ENCODE measurements at places on chromosomes 16 and 17.

DNA sequence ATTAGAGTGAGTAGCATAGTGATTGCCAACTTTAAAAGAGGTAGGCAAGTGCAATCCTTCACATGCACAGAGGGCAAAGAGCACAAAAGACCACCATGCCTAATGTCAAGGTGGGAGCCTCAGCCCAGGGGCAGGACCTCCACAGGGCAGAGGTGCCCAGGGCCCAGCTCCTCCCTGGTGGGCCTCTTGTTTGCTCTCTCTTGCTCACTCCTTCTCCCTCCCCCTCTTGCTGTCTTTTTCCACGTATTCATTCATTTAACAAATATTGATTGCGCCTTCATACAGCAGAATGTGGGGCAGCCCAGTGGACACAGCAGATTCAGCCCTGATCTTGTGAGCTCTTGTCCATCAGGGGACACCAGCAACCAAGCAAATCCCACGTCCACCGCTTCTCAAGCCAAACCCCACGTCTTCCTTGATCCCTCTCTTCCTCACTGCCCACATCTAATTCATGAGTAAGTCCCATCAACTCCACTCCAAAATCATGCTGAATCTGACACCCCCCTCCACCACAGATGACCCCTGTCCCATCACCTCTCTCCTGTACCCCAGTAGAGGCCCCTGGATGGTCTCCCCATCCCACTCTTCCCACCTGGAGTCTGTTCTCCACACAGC is 44.1 kb upstream of the RPL38 start:
- DNase-seq: no peak

GRCh38 chr16:35146031-35146710 is 1686.8 kb downstream of the TP53TG3F start:
- DNase-seq: no peak

DNA sequence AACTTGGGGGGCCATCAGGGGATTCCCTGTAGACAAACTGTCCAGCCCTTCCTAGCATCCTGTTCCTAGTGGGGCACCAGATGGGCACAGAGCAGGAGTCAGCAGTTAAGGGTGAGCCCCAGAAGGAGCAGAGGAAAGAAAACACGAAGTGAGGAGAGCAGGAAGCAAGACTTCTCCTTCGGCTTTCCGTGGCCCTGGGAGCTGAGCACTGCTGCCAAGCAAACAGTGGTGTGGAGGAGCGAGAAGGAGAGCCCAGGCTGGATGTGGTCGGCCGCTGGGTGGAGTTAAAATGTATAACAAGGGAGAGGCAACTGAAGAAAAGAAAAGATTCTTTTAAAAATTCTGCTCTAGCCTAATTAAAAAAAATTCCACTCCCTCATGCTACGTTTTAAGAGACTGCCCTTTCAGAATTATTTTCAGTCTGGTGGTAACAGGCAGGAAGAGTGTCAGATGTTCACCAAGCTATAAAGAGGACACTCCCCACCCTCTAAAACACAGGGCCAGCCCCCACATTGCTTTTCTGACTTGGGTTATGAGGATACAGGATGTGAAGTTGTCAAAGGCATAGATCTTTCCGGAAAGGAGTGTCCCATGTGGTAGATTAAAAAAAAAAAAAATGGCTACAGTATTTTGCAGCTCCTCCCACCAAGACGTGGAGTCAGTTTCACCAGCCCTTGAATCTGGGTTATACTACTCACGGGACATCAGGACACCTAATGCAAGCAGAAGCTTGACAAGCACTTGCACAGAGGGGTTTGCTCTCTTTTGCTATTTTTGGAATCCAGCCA is 74.9 kb upstream of the ZFHX3 start:
- DNase-seq: no peak

DNA sequence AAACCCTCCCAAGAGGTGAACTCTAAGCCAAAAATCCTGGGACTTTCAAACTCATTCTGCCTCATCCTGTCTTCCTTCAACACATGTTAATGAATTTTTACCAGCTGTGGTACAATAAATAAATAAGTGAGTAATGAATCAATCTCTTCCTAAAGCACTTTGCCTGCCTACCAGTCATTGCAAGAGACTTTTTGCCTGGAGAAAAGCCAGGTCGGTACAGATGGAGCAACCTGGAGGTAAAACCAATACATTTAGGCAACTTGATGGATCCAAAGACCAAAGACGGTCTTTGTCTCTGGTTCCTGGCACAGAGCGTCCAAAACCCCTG is 324.2 kb downstream of the PMP22 start:
- DNase-seq: no peak

DNA sequence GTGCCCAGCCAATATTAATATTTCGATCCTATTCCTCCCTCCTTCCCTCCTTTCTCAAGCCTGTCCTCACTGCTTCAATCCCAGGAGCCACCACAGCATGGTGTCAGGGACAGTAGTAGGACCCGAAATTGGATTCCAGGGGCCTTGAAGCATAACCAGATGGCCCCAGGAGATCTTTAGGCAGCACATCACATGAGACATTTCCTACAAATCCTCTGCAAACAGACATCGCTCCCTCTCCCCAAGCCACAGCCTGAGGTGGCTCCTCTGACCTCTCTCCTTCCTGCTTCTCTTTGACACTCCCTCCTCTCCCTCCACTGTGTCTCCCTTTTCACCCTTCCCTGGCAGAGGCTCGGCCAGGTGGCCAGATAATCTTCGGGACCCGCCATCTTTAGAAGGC is 76.6 kb downstream of the BMERB1 start:
- no peak for DNase-seq

DNA sequence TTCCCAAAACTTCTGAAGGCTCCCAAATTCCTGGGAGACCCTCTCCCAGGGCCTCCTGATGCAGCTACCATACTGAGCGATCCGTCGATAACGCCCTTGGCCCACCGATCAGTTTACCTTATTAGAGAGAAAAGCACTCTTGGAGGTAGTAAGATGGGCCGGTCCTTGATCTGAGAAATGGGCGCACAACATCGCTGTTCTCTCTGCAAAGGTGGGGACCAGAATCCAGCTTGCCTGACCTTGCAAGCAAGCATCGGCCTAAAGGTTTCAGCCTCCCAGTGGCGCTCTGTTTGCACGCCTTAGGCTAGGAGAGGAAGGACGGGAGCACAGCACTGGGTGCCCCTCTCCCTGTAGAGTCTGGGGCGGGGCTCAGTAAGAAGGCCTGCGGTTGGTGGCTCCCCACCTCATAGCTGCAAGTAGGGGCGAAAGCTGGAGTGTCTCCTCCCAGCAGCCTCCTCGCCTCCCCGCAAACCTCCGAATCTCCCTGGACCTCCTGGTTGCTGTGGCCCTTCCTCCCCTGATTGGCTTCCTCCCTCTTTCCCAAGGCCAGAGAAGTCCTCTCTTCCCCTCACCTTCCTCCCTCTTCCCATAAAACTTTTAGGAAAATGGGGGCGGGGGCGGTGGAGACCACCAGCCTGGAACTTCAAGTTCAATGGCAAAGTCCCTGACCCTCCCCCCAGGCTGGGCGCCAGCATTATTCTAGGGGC is at the start of gene PRAC1:
Gene PRAC1, minus strand, starts transcription at position 318 of the 707 bp plus-strand sequence. Its CDS starts 126 bp downstream, at position 192.
- DNase-seq: no peak

- no peak for DNase-seq
These were observed 17.3 kb upstream of the MYO1D start for GRCh38 chr17:32894245-32894644.

DNA sequence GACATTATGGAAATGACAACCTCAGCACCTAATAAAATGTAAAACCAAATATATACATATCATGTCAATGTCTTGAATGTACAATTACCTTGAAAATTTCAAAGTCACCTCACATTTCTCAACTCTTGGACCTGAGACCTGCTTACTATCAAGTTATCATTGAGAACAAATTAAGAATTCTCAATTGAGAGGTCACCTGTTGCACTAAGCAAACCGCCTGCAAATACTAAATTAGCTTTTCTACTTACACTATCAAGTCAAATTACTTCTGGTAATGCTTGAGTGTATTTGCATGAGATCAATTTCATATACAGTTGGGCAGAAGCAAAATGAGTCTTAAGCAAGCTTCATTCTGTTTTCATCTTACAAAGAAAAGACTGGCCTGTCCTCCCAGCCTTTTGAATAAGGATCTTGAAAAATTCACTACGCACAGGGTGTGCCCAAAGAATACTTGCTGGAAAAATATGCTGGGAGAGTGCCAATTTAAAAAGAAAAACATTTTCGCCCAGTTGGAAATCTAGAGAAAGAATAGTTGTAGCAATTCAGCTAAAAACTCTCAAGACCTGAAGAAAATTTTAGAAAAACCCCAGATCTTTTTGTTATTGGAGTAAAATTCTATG is 35.7 kb downstream of the KANSL1 start:
- DNase-seq: no peak

- DNase-seq: no peak
These were observed 3.9 kb upstream of the FSCN2 start for GRCh38 chr17:81524039-81524864.

- DNase-seq: no peak
These were observed 463.6 kb downstream of the MAF start for GRCh38 chr16:79136955-79137354.

DNA sequence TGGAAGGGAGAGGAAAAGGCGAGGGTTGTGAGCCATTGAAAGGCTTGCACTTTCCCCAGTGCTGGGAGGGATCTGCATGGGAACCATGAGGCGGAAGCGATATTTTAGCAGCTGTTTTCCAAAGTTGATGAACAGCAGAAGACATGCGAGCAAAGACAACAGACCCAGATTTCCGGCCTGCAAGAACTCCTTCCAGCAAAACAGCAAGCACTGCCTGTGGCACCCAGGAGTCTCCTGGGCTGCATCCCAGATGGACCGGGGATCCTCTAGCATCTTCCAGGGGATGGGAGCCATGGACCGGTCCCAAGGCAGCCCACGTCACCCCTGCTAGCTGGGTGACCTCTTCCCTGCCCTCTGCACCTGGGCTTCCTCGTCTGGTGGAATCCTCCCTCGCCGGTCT is 162.8 kb downstream of the IRF8 start:
- no peak for DNase-seq

- DNase-seq: no peak
These were observed 142.4 kb downstream of the TOX3 start for GRCh38 chr16:52404546-52404945.

GRCh38 chr16:57446531-57447185 is 527 bp downstream of the CIAPIN1 start:
- no peak for DNase-seq

- no peak for DNase-seq
These were observed 20.1 kb downstream of the RAB40B start for GRCh38 chr17:82678265-82678891.

DNA sequence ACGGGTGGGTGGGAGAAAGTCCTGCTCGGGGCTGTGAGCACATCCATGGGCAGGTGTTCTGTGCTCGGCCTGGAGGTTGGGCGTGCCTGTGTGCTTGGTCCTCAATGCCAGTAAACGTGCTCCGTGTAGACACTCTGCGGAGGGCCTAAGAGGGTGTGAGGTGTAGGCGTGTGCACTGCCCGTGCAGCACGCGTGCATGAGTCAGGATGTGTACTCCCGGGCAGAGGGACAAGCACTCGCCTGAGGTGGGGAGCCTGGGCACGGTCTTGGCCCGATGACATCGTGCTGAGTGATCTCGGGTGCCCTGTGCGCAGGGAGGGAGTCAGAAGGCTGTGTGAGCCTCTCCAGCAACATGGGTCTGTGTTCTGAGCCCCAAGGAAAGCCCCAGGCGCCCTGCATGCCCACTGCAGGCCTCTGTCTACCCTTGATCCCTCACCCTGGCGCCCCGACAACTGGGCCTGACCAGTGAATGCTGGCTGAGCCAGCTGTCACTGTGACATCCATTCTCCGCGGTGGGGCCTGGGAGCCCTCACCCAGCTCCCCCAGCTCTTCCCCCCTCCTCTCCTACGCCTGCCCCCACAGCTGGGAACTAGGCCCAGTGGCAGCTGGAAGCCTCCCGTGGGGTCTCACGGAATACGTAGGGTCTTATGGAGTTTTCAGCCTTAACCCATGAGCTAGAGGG is 23.5 kb upstream of the NXPH3 start:
- no peak for DNase-seq

- no peak for DNase-seq
These were observed 93.0 kb upstream of the NETO2 start for GRCh38 chr16:47236716-47237115.

DNA sequence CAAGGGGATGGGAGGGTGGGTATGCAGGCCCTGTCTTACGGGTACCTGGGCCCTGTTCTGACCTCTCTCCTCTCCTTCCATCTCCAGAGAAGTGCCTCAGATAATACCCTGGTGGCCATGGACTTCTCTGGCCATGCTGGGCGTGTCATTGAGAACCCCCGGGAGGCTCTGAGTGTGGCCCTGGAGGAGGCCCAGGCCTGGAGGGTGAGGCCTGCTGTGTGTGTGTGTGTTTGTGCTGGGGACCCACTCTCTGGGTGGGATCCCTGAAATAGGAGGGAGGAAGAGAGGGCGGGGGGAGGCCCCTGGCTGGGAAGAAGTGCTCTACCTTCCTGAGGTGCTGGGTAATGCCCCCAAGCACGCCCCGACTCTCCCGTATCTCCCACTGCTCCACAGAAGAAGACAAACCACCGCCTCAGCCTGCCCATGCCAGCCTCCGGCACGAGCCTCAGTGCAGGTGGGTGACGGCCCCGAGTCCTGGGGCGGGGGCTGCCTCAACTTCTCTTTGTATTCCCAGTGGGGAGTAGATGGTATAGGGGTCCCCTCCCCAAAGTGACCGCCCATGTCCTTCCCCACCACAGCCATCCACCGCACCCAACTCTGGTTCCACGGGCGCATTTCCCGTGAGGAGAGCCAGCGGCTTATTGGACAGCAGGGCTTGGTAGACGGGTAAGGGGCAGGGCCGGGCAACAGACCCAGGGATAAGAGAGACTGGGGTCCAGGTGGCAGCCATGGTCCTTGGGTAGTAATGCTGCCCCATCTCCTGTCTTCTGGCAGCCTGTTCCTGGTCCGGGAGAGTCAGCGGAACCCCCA is 7.8 kb downstream of the GRB7 start:
- no peak for DNase-seq

- no peak for DNase-seq
These were observed 160.6 kb downstream of the TANC2 start for GRCh38 chr17:63126607-63127006.

GRCh38 chr16:21226749-21227148 is 6.8 kb upstream of the ANKS4B start:
- DNase-seq: no peak

GRCh38 chr17:9389111-9389527 is 186.5 kb downstream of the STX8 start:
- no peak for DNase-seq

DNA sequence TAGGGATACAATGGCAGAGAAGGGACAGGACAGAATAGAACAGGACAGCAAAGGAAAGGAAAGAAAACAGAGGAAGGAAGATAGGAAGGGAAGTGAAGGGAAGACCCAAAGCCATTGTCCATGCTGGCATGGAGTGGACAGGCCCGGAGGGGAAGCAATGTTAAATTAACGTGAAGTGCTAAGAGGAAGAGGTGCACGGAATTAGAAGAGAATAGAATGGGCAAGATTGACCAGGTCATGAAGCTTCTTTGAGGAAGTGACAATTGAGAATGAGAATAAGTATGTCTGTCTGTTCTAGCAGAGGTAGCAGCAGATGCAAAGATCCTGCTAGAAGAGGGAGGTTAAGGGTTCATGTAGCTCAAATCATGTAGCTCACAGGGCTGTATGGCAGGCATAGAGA is 117.2 kb downstream of the MAF start:
- DNase-seq: no peak

Data from stimulated activated CD8-positive, alpha-beta memory T cell treated with anti-CD3 and anti-CD28 coated beads, Interleukin-7, amount 100 ng/mL, for 1 hour (primary cell).